NT2/D1 (cell line): ENCODE measurements at places on chromosomes 3 and 15.

- DNase-seq = no peak
Observed at GRCh38 chr3:127735767-127736693, 63.3 kb downstream of the ABTB1 start.

- DNase-seq = no peak
Observed at GRCh38 chr3:197504229-197504628, 51.5 kb downstream of the BDH1 start.

DNA sequence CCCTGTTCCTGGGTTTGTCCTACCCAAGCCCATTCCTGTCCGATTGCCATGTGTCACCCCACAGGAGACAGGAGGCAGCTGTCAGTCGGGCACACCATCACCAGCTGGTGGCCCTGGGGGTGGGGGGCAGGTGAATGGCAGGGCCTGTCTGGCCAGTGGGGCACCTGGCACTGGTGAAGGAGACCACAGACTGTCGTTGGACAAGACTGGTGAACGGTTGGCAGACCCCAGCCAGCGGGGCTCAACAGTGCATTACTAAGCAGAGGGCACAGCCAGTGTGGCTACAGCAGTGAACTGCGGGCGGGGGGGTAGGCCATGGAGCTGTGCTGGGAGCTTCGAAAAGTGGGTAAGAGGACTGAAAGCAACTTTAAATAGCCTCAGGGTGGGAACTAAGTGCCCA, 2.1 kb downstream of the SEMA7A start:
- DNase-seq = no peak

- no peak for DNase-seq
Observed at GRCh38 chr3:14762701-14763100, 56.1 kb upstream of the FGD5 start.

GRCh38 chr3:150830094-150830681, 67.2 kb upstream of the SIAH2 start:
- no peak for DNase-seq

DNA sequence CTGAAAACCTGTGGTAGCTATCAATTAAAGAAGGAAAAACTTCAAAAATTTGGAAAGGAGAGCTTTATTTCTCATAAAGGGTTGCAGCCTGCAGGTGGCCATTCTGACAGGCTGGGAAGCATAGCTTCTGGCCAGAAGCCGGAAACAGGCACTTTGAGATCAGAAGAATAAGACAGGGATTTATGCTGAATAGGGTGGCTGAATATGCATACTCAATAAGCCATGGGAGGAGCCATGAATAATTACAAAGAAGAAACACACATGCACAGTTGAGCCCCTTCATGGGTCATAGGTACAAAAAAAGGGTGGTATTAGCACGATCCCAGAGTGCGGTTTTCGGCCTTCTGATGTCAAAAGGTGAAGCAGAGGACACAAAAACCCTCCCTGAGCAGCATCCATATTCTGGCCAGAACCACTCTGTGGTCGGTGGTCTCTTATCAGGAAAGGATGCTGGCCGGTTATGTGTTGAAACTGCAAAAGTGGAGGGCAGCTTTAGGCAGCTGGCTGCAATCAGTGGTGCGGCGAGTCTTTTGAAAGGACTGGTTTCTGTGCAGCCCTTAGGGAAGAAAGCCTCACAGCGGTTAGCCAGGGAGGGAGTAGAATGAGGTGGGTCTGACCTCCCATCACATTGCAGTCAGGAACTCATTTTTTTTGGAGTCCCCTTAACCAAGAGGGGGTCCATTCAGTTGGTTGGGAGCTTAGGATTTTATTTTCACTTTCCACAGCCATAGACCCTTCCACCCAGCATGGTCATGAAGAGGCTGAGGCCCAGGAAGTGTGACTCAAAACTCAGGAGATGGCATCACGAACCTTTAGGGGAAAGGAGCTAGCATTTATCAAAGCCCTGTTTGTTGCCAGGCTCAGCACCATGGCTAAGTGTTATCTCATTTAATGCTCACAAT, 34.7 kb upstream of the CCDC174 start:
- no peak for DNase-seq
